Kidney (tissue), 22 donors: ENCODE measurements at places on chromosomes 3 and 15. TPM values are rescaled to one million over a fixed set of nuclear protein-coding genes. Genes with fewer than 3 reads are reported as not detected.

GRCh38 chr15:87752250-87752951 lies 504.1 kb downstream of the NTRK3 start:
- peaks cover 4% of the 10 kb centered on the region for H3K4me1 ChIP-seq
- no peak overlapping the region for H3K4me3 ChIP-seq
- no peaks in the 10 kb centered on the region for H3K36me3 ChIP-seq

DNA sequence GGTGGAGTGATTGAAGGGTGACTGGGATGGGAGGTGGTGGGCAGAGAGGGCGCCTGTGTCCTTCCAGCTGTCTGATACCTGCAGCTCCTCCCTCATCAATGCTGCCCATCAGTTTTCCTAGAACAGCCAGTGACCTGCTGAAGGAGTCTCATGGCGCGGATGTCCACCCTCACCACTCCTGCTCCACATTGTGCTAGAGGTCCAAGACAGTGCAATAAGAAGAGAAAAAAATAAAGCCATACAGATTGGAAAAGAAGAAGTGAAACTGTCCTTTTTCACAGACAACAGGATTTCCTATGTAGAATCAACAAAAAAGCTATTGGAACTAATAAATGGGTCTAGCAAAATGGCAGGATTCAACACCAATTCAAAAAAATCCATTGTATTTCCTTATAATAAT lies 7.4 kb downstream of the ZDHHC19 start:
- no peak overlapping the region for H3K27ac ChIP-seq
- DNase-seq = no peak
- no peaks in the 10 kb centered on the region for H3K36me3 ChIP-seq
- no peaks in the 10 kb centered on the region for H3K4me1 ChIP-seq

Gene DUOXA2
- total RNA-seq = not detected

Gene ATP8B4
- 12.5 TPM for total RNA-seq

DNA sequence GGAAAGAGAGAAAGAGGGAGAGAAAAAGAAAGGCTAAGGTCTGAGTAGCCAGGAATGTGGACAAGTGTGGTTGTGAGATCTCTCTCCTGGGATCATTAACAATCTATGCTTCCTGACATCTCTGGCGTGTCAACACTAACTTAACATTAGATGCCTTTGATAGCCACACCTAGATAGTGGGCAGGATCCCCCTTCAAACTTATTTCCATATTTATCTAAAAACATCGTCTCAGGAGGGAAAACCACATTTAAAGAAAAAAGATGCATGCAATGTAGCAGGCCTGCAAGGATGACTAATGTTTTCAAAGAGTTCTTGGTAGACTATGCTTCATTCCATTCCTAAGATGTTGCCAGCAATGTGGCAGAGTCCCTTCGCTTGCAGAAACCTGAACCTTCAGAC lies 80.9 kb downstream of the MLH1 start:
- H3K4me1 ChIP-seq = no peaks in the 10 kb centered on the region
- no peaks in the 10 kb centered on the region for H3K27me3 ChIP-seq
- no peak overlapping the region for H3K4me3 ChIP-seq
- DNase-seq = no peak

DNA sequence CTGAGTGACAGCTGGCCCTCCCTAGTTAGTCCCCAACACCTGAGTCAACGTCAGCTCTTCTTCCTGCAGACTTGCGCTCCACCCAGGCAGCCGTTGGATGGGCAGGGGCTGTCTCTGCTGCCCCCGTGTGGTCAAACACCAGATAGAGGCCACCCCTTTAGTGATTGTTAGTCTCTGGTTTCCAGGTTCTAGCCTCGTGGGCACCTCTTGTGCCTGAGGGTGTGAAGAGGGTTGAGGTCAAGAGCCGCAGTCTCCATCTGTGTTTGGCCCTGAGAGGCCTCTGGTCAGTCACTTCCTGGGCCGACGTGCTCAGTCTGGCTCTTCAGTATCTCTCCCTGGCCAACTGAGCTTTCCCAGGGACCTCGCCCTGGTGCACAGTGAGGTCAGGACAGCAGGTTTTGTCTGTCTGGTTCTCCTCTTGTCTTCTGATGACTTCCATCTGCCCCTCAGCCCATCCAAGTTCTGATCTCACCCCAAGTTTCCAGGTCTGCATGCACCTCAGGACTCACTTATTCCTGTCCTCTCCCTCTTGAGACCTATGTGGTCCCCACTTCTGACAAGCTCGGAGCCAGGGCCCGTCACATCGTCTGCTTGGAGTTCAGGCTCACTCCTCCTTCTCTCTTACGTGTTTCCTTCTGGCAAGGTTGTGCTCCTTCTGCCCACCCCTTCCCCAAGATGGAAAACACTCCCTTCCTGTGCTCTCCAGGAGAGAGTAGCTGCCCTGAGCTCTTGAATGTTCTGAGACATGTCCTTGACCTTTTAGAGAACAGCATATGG lies 20.9 kb downstream of the CD276 start:
- DNase-seq = peak; percentile 56
- no peaks in the 10 kb centered on the region for H3K27me3 ChIP-seq
- H3K4me1 ChIP-seq = no peaks in the 10 kb centered on the region
- no peak overlapping the region for H3K4me3 ChIP-seq

DNA sequence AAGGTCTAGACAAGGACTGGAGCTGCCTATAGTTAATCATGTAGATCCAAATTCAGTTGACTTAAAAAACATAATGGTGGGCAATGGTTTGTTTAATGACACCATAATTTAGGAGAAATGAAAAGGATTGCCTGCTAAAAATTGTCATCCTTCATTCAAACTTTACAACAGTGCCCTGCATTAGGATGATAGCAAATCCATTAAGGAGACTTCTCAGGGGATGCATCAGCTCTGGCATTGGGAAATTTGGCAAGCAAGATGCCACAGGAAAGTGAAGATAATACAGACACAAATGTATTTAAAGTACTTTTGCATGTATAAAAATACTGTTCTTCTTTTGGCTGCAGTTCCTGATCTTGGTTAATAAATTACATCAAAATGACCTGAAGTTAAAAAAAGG lies 93.1 kb upstream of the SKOR1 start:
- no peak overlapping the region for H3K4me3 ChIP-seq
- no peak for DNase-seq
- no peak overlapping the region for H3K27ac ChIP-seq
- no peaks in the 10 kb centered on the region for H3K4me1 ChIP-seq
- no peaks in the 10 kb centered on the region for H3K27me3 ChIP-seq
